ENCODE measurements at places on chromosomes 12 and 14. TPM values are rescaled to one million over a fixed set of nuclear protein-coding genes. Genes with fewer than 3 reads are reported as not detected.

- DNase-seq, result no peak
Measured at GRCh38 chr12:76781321-76781720, 17.4 kb downstream of the ZDHHC17 start.

PTCSC3 gene
- not detected for total RNA-seq

PLD4 gene
- total RNA-seq, result under 0.01 TPM

TAS2R19 gene
- total RNA-seq, result 4.1 TPM

C12orf42 gene
- total RNA-seq, result not detected
